ENCODE measurements at places on chromosomes 3 and 15.

GRCh38 chr3:194565597-194566190, 67.5 kb downstream of the TMEM44 start:
- no peak for DNase-seq

GRCh38 chr15:25884370-25884769, 21.2 kb upstream of the ATP10A start:
- no peak for DNase-seq

DNA sequence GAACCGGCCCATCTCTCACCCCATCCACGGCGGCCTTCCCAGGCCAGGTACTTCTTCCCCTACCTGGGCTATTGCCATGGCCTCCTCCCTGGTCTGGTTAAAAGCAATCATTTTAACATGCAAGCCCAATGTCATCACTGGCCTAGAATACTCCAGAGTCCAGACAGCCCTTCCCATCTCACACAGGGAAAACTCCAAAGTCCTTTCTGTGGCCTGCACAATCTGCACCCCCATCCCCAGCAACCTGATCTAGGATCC, 45.8 kb upstream of the SLCO2A1 start:
- no peak for DNase-seq

GRCh38 chr3:380801-381200, 184.2 kb downstream of the CHL1 start:
- DNase-seq, result no peak

DNA sequence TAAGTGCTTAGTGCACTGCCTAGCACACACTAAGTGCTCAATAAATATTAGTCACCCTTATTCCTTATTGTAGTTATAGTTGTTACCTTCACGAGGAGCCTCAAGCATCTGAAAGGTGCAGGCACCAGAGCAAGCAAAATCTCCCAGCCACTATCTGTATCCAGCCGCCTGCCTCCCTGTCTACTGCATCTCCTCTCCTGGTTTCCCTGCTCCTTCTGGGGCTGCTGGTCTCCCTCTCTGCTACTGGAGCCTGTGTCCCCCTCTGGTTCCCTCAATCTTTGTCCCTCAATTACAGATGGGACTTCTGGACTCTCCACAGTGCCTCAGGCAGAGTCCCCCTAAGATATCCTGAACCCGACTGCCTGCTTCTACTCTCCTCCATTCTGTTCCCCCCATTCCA, 18.8 kb downstream of the MYL3 start:
- no peak for DNase-seq

GRCh38 chr3:134319931-134320330, 54.3 kb downstream of the AMOTL2 start:
- DNase-seq, result no peak

GRCh38 chr15:36598529-36599177, 19.2 kb downstream of the CDIN1 start:
- DNase-seq, result no peak

DNA sequence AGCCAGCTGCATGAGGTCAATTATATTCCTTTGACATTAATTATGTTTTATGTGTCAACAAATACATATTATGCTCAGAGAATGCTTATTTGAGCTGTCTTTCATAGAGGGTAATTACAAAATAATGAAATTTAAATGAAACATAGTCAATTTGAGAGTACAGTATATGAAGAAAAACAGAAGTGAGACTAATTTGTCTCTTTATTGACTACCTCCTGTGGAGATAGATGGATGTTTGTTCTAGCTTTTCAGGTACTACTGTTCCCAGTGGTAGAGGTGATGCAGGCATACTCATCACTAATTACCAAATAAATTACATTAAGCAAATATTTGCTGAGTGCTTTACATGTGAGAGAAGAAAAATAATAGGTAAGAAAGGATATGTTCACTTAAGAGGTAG, 1129.6 kb downstream of the OTOL1 start:
- DNase-seq, result no peak

DNA sequence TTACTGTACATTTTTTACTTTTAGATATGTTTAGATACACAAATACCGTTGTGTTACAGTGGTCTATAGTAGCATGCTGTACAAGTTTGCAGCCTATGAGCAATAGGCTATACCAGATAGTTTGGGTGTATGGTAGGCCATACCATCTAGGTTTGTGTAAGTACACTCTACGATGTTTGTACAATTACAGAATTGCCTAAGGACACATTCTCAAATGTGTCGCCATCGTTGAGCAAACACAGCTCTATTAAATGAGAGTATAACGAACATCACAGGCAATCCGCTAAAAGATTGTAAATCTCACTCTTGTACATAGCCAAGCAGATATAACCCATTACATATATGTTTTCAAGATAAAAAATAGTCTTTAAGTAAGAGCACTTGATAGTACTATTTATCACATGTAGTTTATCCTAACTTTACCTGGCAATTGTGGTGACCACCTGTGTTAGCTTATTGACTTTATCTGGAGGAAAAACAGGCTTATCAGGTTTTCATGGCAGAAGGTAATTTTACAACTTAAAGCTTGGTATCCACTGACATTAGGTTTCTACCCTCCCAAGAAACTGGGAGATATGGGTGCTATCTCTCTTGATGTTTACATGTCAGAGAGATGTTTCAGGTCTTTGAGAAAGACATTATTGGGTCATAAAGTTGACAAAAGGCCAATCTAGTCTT, 898.7 kb downstream of the NSUN3 start:
- no peak for DNase-seq

GRCh38 chr3:97389936-97390335, 374.6 kb upstream of the ARL6 start:
- DNase-seq, result no peak

- DNase-seq, result no peak
These were observed 63.2 kb upstream of the TNFSF10 start for GRCh38 chr3:172586436-172586835.

- no peak for DNase-seq
These were observed 26.1 kb downstream of the NCBP2 start for GRCh38 chr3:196916221-196916620.

- DNase-seq, result no peak
These were observed 829 bp downstream of the SELENOT start for GRCh38 chr3:150603980-150604319.

GRCh38 chr3:48432411-48433371, 2.8 kb upstream of the PLXNB1 start:
- DNase-seq, result no peak

- no peak for DNase-seq
These were observed 28.9 kb upstream of the PTX3 start for GRCh38 chr3:157407769-157408168.

DNA sequence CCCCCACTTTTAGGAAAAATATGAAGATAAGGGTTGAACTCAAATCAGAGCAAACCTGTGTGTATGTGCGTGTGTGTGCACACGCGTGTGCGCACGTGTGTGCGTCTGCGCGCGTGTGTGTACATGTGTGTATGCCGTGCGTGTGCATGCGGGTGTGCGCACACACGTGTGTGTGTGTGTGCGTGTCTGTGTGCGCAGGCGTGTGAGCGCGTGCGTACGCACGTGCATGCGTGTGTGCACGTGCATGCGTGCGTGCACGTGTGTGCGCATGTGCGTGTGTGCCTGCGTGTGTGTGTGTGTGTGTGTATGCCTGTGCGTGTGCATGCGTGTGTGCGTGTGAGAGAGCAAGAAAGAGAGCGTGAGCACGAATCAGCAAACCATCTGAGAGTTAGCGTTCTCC, 20.7 kb downstream of the TNK2 start:
- DNase-seq, result no peak

DNA sequence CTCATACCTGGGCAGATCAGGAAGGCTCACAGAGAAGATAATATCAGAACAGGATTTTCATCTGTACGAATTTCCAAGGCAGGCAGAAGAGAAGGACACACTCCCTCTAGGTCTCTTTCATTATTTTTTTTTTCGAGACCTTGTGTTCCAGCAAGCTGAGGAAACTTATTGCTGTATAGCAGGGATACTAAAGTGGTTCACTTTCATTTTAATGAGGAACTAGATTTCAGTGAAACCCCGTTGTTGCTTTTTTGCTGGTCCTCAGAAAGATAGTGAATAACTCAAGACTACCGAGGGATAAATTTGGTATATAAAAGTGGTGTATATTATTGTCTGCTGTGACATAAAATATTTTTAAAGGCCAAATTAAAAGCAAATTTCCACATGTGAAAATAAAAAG, 24.6 kb downstream of the MEIS2 start:
- DNase-seq, result no peak

GRCh38 chr3:172271386-172271976, 176.8 kb downstream of the GHSR start:
- no peak for DNase-seq

DNA sequence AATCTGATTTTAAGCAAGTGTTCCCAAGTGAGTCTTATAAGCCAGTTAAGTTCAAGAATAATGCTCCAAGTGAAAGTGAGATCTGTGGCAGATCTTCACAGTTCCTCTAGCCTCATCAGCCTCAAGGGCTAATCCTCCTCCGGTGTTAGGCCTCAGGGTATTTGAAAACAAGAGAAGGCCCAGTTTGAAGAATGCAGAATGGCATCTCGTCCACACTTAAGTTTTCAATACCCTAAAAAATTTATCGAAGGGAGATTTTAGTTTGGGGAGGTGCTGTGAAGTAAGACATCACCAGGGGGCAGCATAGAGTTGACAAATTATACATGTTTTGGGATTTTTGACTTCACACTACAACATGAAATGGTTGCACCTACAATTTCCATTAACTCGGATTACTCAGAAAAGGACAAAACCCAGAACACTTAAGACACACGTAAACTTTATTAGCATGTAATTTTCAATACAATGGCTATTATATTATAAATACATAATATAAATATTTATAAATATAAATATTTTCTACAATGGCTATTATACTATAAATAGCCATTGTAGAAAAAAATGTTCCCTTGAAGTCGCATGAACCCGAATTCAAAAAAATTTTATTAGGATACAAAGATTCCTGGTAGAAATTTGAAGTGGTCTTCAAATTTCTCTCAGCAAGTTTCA, 2.3 kb upstream of the TMEM266 start:
- no peak for DNase-seq

DNA sequence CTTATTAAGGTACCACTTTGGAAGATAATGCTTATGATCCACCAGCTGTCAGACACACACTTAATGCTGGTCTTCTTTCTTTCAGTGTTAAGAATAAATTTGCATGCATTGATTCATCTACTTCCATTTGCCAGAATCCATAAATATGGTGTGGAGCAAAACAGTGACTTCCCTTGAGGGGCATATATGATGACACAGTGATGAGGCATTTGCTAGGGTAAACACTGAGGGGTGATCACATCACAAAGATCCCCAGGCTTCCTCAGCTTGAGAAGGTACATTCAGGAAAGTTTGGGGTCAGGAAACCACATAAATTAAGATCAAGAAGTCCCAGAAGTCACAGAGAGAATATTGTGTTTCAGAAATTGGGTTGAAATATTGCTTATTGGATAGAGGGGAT, 9.9 kb upstream of the ZBED2 start:
- no peak for DNase-seq

GRCh38 chr3:164608554-164609276, 469.6 kb downstream of the SI start:
- DNase-seq, result no peak

DNA sequence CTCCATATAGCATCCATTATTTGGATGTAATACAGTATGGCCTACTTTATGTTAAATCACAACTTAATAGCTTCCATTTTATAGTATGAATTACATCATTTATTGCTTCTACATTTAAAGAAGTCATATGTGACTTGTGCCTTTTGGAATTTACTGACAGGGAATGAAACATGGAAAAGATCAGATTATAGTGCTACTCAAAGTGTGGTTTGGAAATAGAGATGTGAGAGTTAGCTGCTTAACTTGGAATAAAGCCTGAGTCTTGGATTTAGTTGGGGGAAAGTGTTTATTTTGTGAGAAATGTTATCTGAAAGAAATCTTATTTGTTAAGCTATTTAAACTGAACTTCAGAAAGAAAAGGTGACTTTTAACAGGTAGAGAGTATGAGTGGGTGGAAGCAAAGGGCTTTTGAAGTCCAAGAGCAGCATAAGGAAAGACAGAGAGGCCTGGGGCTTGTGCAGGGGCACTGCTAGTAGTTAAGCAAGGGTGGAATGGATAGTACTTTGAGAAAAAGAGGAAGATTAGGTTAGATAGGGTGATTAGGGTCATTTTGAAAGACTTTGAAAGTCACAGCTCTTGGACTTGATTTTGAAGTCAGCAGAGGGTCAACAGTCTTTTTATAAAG, 60.5 kb downstream of the SLMAP start:
- DNase-seq, result no peak

- no peak for DNase-seq
These were observed 380.2 kb downstream of the TIGIT start for GRCh38 chr3:114674036-114674435.

DNA sequence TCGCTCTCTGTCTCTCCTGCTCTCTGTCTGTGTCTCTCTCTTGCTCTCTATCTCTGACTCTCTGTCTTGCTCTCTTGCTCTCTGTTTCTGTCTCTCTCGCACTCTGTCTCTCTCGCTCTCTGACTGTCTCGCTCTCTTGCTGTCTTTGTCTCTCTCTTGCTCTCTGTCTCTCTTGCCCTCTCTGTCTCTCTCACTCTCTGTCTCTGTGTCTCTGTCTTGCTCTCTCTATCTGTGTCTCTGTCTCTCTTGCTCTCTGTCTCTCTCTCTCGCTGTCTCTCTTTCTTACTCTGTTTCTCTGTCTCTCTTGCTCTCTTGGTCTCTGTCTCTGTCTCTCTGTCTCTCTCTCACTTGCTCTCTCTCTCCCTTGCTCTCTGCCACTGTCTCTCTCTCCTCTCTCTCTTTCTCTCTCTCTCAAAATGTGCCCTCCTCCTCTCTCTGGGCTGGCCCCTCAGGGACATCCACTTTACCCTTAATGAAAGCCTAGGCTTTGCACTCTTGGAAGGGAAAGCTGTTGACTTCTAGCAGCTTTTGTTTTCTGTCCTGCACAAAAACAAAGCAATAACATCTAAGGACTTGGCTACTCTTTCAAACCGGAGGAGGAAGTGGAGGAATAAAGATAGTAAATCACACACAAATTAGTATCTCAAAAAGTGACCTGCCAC, 73.9 kb upstream of the NR2E3 start:
- no peak for DNase-seq

DNA sequence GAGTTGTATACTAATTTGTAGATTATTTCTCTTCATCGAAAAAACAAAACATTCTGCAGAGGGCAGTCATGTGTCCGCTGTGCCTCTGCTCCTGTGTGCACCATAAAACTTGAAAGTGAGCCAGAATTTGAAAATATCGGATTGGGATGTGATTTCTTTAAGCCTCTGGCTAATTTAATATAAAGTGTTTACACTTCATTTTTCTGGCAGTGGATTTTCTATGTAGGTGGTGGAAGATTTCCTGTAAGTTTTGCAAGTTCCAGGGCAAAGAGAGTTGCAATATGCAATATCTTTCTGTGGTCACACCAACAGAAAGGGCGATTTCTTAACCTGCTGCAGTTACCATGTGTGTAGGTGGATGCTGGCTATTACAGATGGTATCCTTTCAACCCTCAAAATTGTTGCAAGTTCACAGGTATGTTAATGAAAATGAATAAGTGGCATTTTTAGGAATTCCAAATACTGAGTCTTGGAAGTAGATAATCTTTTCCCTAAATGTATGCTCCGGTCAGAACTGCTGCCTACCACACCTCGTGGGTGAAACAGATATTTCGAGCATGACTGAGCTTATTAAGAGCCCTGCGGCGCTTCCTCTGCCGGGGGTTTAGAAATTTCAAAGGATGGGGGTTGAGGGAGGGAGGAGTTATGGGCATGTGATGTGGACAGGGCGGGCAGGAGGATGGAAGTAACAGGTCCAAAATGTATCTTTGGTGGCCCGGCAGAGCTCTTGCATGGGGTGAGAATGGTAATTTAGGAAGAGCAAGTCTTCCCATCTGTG, 134.0 kb downstream of the PGPEP1L start:
- no peak for DNase-seq

GRCh38 chr3:140922634-140923033, 19.0 kb upstream of the SLC25A36 start:
- DNase-seq, result no peak

All from amygdala (tissue), 56 donors.